Esophagus squamous epithelium (tissue), 5 donors: ENCODE measurements at places on chromosomes 3 and 15. TPM values are rescaled to one million over a fixed set of nuclear protein-coding genes. Genes with fewer than 3 reads are reported as not detected.

DNA sequence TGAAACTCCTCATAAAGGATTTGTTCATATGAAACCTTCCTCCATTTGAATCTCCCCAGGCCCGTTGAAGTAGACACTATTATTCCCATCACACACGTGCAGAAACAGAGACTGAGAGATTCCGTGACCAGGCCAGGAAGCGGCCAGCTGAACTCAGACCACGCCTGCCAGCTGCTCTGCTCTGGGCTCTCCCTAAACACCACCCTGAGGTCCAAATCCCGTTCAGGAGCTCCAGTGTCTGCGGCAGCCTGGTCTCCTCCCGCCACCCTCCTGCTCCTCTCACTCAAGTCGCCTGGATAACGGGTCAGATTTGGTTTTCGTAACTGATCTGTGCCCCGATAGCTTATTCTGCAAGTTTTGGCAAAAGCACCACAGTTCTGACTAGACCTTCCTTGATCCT, 53.6 kb upstream of the SNRPA1 start:
- H3K4me3 ChIP-seq: no peak overlapping the region
- no peaks in the 10 kb centered on the region for H3K27me3 ChIP-seq

WDR93 gene
- total RNA-seq: not detected

- H3K4me1 ChIP-seq: no peaks in the 10 kb centered on the region
- no peaks in the 10 kb centered on the region for H3K27me3 ChIP-seq
- H3K4me3 ChIP-seq: no peak overlapping the region
These were observed 178.2 kb upstream of the EOMES start for GRCh38 chr3:27900316-27900715.

RBMS3 gene
- 35.7 TPM for total RNA-seq

- no peak overlapping the region for H3K4me3 ChIP-seq
- H3K4me1 ChIP-seq: no peaks in the 10 kb centered on the region
- no peaks in the 10 kb centered on the region for H3K36me3 ChIP-seq
- no peak overlapping the region for H3K27ac ChIP-seq
These were observed 35.8 kb downstream of the PEAK1 start for GRCh38 chr15:77384086-77384485.

ADPRH gene
- total RNA-seq: 5.1 TPM

DNA sequence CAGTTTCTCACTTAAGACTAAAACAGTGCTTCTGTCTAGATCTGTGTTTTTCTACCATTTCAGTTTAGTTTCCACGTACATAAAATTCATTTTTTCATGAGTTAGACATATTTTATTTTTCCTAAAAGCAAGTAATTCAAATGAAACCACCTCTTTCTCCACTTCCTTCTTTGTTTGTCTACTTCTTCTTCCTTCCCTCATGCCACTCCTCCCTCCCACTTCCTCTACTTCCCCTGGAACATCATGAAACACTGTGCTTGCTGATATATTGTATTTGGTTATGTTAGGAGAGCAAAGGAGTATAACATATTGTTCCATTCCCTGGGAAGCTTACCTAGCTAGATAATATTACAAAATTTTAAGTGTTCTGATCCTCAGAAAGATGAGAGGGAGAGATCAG, 36.7 kb upstream of the GOLGA8B start:
- no peak for DNase-seq
- H3K27me3 ChIP-seq: no peaks in the 10 kb centered on the region
- H3K27ac ChIP-seq: no peak overlapping the region
- H3K4me3 ChIP-seq: no peak overlapping the region
- H3K36me3 ChIP-seq: no peaks in the 10 kb centered on the region

GCHFR gene
- total RNA-seq: 47.5 TPM

TGM4 gene
- total RNA-seq: not detected

- H3K27ac ChIP-seq: no peak overlapping the region
- H3K4me3 ChIP-seq: no peak overlapping the region
- no peaks in the 10 kb centered on the region for H3K27me3 ChIP-seq
- no peaks in the 10 kb centered on the region for H3K36me3 ChIP-seq
These were observed 82.7 kb downstream of the FOXB1 start for GRCh38 chr15:60086681-60087429.

DNA sequence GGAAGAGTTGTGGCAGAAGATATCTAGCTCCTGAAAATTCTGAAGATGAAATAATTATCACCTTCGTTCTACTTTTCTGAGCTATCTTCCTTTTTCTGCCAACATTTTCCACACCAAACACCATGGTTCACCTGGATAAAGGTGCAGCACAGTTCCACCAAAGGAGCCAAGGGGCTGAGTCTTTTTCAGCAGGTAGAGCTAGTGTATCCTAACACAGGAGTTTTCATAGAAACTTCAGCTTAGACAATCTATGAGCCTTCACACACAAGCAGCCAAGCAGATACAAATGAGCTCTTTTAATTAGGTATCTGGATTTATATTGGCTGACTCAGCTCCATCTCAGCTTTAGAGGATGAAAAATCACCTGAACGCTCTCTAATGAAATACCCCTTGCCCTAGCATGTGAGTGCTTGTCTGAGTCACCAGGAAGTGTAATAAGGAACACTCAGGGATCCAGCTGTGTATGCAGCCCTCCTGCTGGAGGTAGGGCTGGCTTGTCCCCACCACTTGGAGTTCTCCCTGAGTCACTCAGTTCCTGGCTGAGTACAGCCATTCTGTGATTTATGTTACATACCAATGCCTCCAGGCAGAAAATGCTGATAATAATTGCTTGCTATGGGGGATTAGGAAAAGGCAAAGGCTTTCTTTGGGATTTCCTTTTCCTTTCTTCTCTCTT, 385.7 kb downstream of the LSAMP start:
- H3K27ac ChIP-seq: no peak overlapping the region
- no peaks in the 10 kb centered on the region for H3K4me1 ChIP-seq
- no peaks in the 10 kb centered on the region for H3K27me3 ChIP-seq
- H3K4me3 ChIP-seq: no peak overlapping the region

ABTB1 gene
- total RNA-seq: 5.6 TPM

GRCh38 chr15:70185251-70185711, 87.6 kb upstream of the TLE3 start:
- no peaks in the 10 kb centered on the region for H3K36me3 ChIP-seq
- H3K27me3 ChIP-seq: no peaks in the 10 kb centered on the region
- H3K4me1 ChIP-seq: peaks cover 13% of the 10 kb centered on the region
- no peak overlapping the region for H3K4me3 ChIP-seq
- no peak for DNase-seq

IGDCC3 gene
- not detected for total RNA-seq

DNA sequence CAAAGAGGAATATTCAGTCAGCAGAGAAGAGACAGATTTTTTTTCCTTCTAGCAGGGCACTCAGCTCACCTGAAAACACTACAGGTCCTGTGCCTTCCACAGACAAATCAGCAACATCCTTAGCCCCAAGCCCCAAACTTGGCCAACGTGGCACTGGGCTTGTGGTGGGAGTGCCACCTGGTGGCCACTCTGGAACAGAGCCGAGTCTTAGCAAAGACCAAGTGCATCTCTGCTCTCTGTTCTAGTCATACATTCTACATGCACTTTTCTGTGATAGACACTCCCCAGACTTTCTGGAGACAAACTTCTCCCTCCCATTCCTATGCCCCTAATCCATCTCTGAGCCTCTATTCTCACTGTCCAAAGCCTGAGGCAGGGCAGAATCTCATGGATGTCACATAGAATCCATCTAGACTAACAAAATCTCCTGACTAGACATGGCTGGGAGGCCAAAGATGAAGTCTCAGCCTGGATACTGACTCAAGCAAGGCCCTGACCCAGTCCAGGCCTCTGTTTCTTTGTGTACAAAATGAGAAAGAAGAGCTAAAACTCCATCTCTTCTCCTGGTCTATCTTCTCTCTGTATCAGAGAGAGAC, 5.1 kb upstream of the SEMA7A start:
- no peaks in the 10 kb centered on the region for H3K36me3 ChIP-seq
- peak; percentile 13 for DNase-seq

IL20RB gene
- 112 TPM for total RNA-seq

LIPC gene
- total RNA-seq: 0.27 TPM

DNA sequence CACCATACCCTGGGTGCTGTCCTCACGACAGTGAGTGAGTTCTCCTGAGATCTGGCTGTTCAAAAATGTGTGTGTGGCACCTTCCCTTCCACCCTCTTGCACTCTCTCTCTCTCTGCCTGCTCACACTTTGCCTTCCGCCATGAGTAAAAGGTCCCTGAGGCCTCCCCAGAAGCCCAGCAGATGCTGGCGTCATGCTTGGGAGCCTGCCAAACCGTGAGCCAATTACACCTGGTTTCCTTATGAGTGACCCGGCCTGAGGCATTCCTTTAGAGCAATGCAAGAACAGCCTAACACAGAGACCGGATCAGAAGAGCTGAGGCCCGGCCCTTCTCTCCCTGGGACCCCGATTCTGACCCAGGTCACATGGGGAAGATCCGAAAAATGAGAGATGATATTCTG, 15.4 kb downstream of the TMEM44 start:
- no peaks in the 10 kb centered on the region for H3K36me3 ChIP-seq
- no peak for DNase-seq
- H3K27ac ChIP-seq: no peak overlapping the region
- H3K4me3 ChIP-seq: no peak overlapping the region
- no peaks in the 10 kb centered on the region for H3K27me3 ChIP-seq

GRCh38 chr3:14336749-14337598, 65.4 kb upstream of the SLC6A6 start:
- H3K4me1 ChIP-seq: no peaks in the 10 kb centered on the region
- H3K27me3 ChIP-seq: no peaks in the 10 kb centered on the region
- peak overlapping the region; percentile 29 for H3K27ac ChIP-seq
- H3K4me3 ChIP-seq: no peak overlapping the region

- no peak overlapping the region for H3K27ac ChIP-seq
- H3K4me1 ChIP-seq: peaks cover 5% of the 10 kb centered on the region
These were observed 42.8 kb downstream of the SSR3 start for GRCh38 chr3:156511987-156512677.

LTF gene
- 1.9 TPM for total RNA-seq

DNA sequence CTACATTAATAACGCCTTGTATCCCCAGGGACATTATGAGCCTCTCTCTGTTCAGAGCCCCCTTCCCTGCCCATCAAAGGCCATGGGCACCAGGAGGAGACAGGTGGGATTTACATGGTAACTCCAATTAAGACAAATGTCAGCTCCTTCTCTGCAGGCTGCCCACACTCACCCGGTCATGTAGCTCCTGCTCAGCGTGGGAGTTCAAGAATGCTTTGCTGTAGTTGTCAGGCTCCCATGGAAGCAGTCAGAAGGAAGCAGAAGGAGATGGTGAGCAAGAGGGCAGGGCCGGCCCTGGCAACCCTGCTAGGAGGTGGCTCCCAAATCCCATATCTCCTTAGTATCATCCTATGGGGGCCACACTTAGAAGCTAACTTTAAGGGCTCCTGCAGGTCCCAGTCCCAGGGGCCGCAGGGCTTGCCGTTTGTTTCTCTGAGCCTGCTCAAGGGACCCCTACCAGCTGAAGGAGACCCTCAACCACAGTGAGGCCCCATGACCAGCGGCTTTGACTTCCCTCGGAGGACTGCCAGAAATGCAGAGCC, 218.4 kb upstream of the TLE3 start:
- no peaks in the 10 kb centered on the region for H3K27me3 ChIP-seq
- H3K36me3 ChIP-seq: no peaks in the 10 kb centered on the region

SLC2A2 gene
- not detected for total RNA-seq

GRCh38 chr3:124741027-124741426, 10.8 kb downstream of the UMPS start:
- H3K4me3 ChIP-seq: no peak overlapping the region
- H3K36me3 ChIP-seq: peaks cover 100% of the 10 kb centered on the region
- no peak for DNase-seq
- H3K27ac ChIP-seq: no peak overlapping the region
- H3K27me3 ChIP-seq: no peaks in the 10 kb centered on the region

- no peaks in the 10 kb centered on the region for H3K36me3 ChIP-seq
- H3K27ac ChIP-seq: no peak overlapping the region
- no peaks in the 10 kb centered on the region for H3K27me3 ChIP-seq
- H3K4me1 ChIP-seq: peaks cover 19% of the 10 kb centered on the region
- no peak overlapping the region for H3K4me3 ChIP-seq
These were observed 146.4 kb upstream of the LIPC start for GRCh38 chr15:58285212-58285920.

TUSC7 gene
- total RNA-seq: not detected

GRCh38 chr3:172082269-172082668, 42.9 kb downstream of the FNDC3B start:
- H3K4me1 ChIP-seq: peaks cover 23% of the 10 kb centered on the region
- no peak overlapping the region for H3K4me3 ChIP-seq
- H3K36me3 ChIP-seq: no peaks in the 10 kb centered on the region
- no peaks in the 10 kb centered on the region for H3K27me3 ChIP-seq

AGTR1 gene
- total RNA-seq: 1.1 TPM

DNA sequence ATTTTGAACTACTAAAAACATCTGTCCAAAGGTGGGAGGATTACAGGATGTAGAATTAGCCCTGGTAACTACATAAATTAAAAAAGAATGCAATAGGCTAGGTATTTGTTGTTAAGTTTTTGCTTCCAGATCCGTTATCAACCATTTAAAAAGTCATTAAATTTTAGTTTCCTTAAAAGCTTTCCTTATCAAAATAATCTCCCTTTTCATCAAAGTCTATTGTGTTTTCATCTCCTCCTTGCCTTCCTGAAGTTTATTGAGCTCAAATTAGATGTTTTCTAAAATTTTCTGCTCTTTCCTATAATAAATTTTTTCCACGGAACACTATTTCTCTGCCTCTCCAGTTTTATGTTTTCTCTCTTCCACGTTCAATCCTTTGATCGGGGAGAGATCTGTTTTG, 108.6 kb downstream of the MEX3B start:
- H3K27me3 ChIP-seq: no peaks in the 10 kb centered on the region
- H3K36me3 ChIP-seq: no peaks in the 10 kb centered on the region
- H3K4me1 ChIP-seq: no peaks in the 10 kb centered on the region
- H3K4me3 ChIP-seq: no peak overlapping the region

SLC27A2 gene
- 2.2 TPM for total RNA-seq

DNA sequence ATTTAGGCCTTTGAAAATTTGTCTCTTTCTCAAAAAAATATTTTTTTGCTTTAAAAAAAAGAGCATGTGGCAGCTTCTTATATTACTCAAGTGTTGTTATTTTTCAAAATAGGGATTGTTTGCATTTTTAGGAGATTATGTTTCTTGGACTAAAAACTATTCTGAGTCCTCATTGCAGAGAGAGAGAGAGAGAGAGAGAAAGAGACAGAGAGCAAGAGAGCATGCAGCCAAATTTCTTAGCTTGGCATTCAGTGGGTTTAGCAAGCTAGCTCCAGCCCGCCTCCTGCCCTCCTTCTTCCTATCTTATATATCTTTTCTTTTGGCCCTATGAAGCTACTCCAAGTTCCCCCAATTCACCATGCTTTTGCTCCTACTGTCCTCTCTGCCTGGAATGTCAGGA, 55.7 kb downstream of the CEMIP start:
- no peaks in the 10 kb centered on the region for H3K27me3 ChIP-seq
- no peaks in the 10 kb centered on the region for H3K36me3 ChIP-seq
- no peak overlapping the region for H3K4me3 ChIP-seq
- no peak for DNase-seq
- peaks cover 10% of the 10 kb centered on the region for H3K4me1 ChIP-seq
- H3K27ac ChIP-seq: no peak overlapping the region
